ENCODE measurements at places on chromosomes 13 and 19.

DNA sequence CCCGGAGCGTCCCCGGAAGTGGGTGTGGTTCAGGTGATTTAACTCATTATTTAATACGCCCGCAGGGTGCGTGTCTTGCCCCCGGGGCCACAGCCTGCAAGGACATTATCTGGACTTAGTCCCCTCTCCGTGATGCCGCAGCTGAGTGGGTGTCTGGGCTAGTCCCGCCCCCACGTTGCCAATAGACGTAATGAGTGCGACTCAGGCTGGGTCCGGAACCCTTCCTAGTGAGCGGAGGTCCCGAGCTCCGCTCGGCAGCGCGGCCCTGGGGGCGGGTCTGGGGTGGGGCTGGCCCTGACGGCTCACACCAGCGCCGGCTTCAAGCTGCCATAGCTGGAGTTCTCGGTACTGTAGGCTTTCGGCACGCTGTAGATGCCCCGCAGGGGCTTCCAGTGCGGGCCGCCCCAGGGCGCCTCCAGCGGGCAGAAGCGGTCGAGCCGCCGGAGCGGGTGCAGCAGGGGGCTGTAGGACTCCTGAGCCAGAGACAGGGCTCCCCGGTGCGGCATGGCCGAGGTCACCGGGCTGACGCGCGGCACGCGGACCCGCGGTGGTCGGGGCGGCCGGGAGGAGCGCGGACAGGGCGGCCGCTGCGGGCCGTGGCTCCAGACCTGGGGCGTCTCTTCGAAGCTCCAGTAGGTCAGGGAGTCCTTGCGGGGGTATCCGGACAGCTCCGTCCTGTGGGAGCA lies 918 bp upstream of the LHB start:
- peak; percentile 70 for DNase-seq

DNA sequence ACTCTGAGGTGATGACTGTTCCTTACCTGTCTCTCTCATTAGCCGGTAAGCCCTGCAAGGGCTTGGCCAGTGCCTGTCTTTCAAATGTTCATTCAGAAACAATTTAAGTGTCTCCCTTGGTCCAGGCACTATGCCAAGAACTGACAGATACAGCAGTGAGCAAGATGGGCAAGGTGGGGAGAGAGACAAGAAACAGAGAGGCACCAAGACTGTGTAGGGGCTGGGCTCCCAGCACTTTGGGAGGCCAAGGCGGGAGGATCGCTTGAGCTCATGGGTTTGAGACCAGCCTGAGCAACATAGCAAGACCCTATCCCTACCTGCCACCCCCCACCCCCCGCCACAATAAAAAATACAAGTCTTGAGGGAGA lies 1.3 kb upstream of the CCNE1 start:
- DNase-seq = no peak

- no peak for DNase-seq
These were observed 3.3 kb downstream of the REX1BD start for GRCh38 chr19:18591735-18592385.

DNA sequence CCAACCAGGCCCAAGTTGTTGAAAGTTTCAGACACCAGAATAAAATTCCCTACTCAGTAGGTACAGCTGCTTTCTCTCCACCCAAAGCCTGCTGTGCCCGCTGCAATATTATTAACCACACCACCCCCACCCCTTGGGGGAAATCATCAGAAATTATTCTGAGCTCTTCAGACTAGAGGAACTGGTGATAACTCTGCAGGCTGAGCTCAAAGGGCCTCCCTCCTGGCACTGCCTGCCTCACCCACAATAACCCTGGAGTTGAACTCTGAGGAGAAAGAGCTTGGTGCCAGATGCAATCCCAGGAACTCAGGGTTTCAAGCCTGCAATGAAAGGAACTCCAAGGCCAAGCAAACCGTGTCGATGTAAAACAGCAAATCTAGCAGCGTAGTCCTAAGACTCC lies 381.7 kb upstream of the ZNF507 start:
- no peak for DNase-seq

- DNase-seq = no peak
These were observed 40.6 kb upstream of the ZNF681 start for GRCh38 chr19:23799321-23799720.

DNA sequence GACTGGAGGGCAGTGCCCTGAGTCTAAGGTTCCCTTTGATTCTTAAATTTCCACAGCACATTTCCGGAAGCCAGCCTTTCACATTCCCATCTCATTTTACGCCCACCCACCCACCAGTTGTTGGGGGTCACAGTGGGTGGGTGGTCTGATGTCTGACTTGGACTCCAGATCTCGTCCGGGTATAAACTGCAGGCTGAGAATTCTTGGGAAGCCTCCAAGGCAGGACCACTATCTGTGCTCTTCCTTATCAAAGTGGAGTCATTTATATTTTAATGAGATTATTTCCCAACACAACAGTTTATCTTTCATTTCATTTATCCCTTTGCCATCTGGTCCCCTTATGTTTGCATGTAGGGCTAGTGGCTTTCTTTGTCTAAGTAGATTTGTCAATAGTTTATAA lies 3.6 kb upstream of the FAM124A start:
- DNase-seq = no peak

GRCh38 chr13:44506719-44507118 lies 69.4 kb downstream of the TSC22D1 start:
- DNase-seq = no peak

- no peak for DNase-seq
These were observed 1.8 kb upstream of the PLIN5 start for GRCh38 chr19:4536798-4537197.

DNA sequence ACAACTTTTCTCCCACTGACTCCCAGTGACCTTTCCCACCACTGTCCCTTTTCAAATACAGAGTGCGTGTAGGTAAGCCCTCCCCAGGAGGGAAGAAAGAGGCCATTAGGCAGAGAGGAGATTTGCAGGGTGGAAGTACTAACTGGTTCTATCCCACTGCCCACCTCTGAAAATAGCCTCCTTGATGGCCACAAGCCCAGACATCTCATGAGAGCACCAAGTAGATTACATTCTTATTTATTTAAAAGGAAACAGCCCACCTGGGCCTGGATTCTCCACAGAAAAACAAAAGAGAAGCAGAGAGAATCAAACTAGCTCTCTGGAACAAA lies 445.3 kb downstream of the FOXO1 start:
- no peak for DNase-seq

DNA sequence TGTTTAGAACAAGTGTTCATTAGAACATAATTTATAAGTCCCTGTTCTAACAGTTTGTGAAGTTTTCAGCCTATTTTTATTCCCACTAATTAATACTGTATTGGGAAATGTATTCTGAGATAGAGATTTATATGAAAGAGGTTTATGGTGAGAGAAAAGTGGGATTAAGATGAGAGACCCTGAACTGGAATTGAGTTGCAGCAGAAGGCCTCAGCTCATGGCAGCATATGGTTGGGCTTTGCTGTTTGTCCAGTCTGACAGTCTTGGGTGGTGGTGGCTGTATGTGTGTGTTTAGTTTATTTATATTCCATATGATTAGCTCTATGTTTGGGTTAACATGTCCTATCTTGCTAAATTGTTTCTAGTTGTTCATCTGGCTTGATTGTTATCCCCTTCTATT lies 575.1 kb downstream of the SLITRK5 start:
- DNase-seq = no peak

DNA sequence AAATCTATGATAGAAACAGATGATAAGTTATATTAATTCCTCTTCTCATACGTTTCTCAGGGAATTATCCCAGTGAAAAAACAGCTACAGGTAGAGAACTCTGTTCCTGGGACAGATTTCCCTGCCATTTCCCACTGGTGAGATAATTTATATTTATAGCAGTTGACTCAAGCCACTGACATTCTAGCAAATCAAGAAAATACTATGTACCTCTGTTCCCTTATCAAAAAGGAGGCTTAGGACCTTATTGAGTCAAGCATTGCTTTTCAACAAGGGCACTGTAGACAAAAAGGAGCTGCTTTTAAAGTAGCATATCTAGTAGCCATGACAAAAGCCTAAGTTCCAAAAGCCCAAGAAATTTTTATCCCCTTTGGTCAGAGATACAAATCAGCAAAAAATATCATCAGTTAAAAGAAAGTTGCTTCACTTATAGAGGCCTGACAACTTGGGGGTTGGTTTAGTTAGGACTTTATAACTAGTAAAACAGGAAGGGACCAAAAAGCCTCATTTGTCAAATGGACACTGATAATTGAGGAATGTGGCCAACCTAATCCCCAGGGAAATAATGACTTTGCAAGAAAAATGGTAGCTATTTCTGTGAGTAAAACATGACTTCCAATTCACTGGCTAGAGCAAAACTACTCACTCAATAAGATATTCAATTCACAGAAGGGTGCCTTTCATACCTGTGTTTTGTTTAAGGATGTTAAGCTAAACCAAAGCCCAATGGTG lies 652.5 kb downstream of the SLITRK1 start:
- no peak for DNase-seq

DNA sequence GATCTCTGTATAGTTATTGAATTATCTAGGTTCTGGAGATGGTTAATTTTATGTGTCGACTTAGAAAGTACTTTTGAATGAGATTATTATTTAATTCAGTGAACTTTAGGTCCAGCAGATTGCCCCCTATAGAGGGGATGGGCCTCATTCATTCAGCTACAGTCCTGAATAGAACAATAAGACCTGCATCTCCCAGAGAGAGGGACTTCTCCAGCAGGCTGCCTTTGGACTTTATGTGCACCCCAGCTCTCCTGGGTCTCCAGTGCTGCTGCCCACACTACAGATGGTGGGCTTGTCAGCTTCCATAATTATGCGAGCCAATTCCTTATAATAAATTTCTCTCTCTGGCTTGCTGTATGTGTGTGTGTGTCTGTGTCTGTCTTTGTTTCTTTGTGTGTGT lies 39.3 kb upstream of the KL start:
- DNase-seq = no peak

DNA sequence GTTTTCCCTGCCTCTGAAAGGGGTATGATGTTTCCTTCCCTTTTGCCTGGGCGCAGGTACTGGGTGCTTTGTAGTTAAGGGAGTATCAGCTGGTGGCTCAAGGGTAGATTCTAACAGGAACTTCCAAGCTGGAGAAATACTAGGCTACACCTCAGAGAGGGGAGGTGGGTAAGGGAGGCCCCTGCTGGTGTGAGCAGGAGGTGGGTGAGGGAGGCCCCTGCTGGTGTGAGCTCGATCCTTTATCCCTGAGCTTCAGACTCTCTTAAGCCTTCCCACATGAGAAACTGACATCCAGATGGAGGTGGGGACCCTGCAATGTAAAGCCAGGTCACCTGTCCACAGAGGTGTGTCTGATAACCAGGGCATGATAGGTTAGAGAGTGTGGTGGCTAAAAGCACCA lies 32.1 kb downstream of the CYP2B6 start:
- DNase-seq = no peak

GRCh38 chr19:28632371-28633080 lies 580.4 kb downstream of the UQCRFS1 start:
- DNase-seq = no peak

- DNase-seq = no peak
These were observed 19.3 kb downstream of the RUBCNL start for GRCh38 chr13:46367617-46368327.

DNA sequence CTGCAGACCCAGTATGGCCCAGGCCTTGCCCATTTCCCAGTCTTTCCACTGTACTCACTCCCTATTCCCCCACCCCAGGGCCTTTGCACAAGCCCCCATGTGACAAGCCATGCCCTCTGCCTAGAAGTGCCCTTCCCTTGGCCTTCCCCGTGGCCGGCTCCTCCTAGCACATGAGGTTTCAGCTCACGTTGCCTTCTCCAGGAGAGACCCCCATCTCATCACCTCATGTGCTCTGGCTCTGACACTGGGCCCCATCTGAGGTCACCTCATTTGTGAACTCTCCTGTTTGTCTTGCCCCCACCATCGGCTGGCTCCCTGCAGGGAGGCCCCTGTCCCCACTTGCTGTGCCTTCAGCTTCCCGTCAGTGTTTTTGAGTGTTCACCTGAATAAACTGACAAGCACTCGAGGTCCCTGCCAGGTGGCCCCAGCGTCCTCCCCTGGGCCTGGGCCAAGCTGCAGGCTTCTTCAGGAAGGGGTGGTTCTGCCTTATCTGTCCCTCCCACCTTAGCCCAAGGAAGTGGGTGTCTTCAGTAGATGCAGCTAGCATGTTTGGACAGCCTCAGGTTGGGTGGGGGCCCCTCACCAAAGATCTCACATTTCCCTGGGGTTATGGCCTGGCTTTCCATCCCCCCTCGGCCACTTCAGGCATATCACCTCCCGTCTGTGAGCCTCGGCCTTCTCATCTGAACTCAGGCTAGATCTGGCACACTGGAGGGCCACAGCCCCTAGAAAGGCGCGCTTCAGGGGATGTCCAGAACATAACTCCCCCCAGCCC lies 3.8 kb upstream of the SLC25A42 start:
- no peak for DNase-seq

DNA sequence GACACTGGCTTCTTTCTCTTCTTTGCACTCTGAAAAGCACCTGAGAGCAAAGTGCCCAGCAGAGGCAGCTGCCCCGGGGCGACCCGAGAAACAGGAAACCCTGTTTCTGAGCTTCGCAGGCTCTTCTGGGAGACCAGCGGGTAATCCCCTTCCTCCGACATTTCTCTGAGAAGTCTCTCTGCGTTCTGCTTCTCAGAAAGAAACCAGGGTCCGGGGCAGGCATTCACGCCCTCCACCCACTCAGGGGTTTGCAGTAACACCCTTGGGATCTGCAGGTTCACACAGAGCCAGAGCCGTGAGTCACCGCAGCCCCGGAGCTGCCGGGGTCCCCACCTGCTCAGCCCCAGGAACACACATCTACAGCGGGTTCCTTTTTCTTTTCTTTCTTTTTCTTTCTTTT lies 86.0 kb downstream of the GADD45B start:
- DNase-seq = no peak

GRCh38 chr13:70964874-70965273 lies 856.6 kb upstream of the KLHL1 start:
- DNase-seq = no peak

GRCh38 chr19:52138278-52138982 lies 1.3 kb downstream of the ZNF616 start:
- DNase-seq = peak; percentile 46

- DNase-seq = peak; percentile 61
These were observed 599 bp downstream of the ZIC2 start for GRCh38 chr13:99982036-99982730.

DNA sequence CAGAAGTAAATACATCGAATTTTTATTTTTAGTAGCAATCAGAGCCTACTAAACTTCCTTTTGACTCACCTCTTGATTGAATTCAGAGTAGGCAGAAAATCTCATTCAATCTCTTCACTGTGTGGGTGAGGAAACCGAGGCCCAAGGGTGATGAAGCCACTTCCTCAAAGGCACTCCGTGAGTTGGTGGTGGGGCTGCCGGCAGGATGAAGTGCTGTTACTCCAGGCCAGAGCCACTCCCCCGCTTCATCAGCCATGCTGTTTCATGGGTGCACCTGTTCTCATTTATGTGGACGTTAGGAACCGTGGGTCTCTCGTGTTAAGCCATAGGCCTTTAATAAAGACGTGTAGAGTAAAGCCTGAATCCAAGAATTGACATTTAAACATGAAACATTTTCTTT lies 13.2 kb downstream of the ING1 start:
- no peak for DNase-seq

- DNase-seq = peak; percentile 54
These were observed 20.7 kb downstream of the TNFSF11 start for GRCh38 chr13:42594481-42595252.

DNA sequence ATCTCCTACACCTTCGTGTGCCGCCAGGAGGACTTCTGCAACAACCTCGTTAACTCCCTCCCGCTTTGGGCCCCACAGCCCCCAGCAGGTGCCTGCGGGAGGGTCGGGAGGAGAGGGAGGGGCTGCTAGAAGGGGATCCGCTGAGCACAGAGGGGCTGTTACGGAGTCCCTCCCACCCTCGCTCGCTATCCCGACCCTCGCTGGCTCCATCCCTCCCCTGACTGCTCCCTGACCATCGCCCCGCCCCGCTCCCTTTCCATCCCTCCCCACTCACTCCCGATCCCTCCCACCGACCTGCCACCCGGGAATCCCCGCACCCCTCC lies 780 bp downstream of the CD177 start:
- DNase-seq = peak; percentile 51
